ENCODE measurements at places on chromosomes 4 and X. TPM values are rescaled to one million over a fixed set of nuclear protein-coding genes. Genes with fewer than 3 reads are reported as not detected.

The ITIH6 gene
- under 0.01 TPM for total RNA-seq

The MAOB gene
- total RNA-seq = 1.0 TPM

The VEGFD gene
- total RNA-seq = under 0.01 TPM

The PABPC5 gene
- total RNA-seq = 6.3 TPM

The MAGEC3 gene
- not detected for total RNA-seq

The OTOP1 gene
- not detected for total RNA-seq

The RBMXL3 gene
- total RNA-seq = not detected

Measured in skeletal muscle tissue (tissue), 5 donors.